ENCODE measurements at places on chromosomes 1 and 21.
A peak's percentile ranks its signal among the peaks of the same experiment; 100 is the strongest.

GRCh38 chr21:37249112-37249904 lies 17.8 kb downstream of the VPS26C start:
- no peak for DNase-seq

GRCh38 chr1:232904566-232904965 lies 45.8 kb upstream of the NTPCR start:
- no peak for DNase-seq

- DNase-seq = no peak
Observed at GRCh38 chr1:233172201-233172600, 123.3 kb downstream of the PCNX2 start.

GRCh38 chr1:232225336-232226131 lies 404.4 kb downstream of the SIPA1L2 start:
- DNase-seq = peak; percentile 38

- no peak for DNase-seq
Observed at GRCh38 chr1:244221991-244222390, 170.9 kb downstream of the ZBTB18 start.

GRCh38 chr21:34100337-34100736 lies 27.0 kb downstream of the MRPS6 start:
- DNase-seq = no peak

- no peak for DNase-seq
Observed at GRCh38 chr1:171988243-171988885, 147.1 kb downstream of the DNM3 start.

DNA sequence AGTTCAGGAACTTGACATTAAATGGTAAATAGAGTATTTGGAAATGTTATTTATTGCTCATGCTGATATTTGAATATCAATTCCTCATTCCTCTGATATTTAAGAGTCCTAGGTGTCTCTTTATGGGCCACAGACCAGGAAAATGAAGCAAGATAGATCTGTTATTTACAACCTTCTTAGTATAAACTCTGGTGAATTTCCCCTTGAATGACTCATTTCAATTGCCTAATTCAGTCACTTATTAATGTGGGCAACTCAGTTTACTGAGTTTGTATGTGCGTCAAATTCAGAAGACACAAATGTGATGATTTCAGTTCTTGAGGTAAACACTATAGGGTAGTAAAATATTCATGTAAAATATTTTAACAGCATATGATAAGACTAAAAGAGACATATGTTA lies 1404.4 kb upstream of the PRMT6 start:
- no peak for DNase-seq

DNA sequence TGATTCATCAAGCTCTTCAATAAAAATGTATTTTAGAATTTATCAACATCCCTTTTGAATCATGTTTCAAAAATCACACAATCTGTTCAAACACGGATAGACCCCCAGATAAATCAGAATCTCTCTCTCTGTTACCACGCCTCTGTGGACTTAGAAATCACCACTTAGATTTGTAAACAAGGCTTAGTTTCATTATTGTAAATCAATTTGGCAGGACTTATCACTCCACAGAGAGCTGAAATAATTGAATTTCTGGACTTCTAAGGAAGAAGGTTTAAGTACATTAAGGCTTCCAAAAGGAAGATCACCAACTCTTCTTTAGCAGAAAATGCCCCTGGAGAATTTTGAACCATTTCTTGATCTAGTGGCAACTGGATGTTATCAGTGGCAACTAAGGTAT lies 100.4 kb downstream of the APP start:
- no peak for DNase-seq

- DNase-seq = no peak
Observed at GRCh38 chr1:93164816-93165215, 15.4 kb downstream of the TMED5 start.
